ENCODE measurements at places on chromosomes 2 and 18. TPM values are rescaled to one million over a fixed set of nuclear protein-coding genes. Genes with fewer than 3 reads are reported as not detected.

DNA sequence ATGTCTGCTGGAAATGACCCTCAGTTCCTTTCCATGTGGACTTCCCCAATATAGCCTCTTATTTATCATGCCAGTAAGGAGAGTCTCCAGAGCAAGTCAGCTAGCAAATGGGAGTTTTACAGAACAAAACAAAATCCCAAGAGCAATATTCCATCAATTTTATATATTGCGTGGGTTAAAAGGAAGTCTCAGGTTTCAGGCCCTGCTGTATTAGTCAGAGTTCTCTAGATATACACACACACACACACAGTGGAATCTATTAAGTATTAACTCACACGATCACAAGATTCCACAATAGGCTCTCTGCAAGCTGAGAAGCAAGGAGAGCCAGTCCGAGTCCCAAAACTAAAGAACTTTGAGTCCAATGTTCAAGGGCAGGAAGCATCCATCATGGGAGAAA is 102.8 kb upstream of the MAP2 start:
- DNase-seq = no peak

TXNDC2 gene
- total RNA-seq = 0.13 TPM

CPS1 gene
- 0.62 TPM for total RNA-seq

DNA sequence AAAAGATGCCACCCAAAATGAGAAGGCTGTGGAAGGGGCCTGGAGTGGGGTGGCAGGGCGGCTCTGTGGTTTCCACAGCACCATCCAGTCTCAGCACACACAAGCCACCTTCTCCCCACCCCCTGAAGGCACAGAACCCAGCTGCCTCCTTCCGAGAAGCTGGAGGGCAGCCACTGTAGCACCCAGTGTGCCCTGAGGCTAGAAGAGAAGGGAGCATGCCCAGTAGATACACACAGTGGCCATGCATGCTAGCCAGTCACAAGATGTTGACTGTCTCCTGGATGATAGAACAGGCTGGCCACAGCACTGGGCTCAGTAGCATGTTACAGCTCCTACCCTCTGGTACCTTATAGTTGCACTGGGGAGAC is 148.9 kb upstream of the EPAS1 start:
- no peak for DNase-seq
